ENCODE measurements at places on chromosomes 2 and 18.

DNA sequence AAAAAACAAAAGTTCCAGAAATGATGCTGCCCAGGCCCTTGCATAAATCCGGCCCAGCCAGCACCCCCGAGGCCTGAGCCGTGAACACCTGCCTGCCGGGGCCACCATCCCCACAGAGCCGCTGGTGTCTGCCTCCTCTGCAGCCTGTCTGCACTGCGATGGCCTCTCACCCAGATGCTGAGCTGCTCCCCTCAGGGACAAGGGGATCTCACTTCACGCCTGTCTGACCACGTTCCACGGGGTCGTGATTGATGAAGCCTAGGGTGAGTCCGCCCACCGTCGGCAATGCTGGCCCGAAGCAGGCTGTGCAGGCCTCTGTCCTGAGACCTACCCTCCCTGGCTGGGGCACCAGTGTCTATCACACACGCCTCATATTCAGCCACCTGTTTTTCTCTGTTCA is 444.2 kb downstream of the EIPR1 start:
- DNase-seq, result no peak

DNA sequence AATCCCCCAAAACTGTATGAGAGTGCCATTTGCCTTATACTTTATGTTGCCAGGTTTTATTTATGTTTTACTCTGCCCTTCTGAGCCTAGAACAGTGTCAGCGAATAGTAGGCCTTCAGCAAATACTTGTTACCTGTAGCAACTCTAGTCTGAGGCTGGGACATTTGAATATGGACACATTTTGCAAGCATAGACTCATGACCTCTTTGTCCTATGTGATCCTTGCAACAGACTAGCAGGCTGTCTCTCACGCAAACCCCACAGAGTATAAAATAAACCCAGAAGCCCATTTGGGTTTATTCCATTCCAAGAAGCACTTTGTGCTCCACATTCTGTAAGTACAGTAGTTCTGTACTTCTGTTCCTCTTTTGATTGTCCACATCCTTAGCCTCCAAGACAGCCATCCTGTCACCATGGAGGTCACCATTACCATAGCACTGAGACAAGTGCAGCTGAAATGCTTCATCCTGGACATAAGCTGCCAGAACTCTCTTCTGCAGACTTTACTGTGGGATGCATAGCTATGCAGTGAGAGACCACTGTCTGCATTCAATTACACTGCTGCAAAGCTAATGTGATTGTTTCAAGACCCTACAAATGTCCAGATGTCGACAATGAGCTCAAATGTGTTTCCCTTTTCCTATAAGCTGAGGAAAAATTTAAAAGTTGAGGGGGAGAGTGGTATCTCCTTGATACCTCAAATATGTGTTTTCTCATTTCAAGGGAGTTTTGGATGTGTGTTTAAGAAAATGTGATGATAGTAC is 425.7 kb downstream of the PID1 start:
- DNase-seq, result no peak

DNA sequence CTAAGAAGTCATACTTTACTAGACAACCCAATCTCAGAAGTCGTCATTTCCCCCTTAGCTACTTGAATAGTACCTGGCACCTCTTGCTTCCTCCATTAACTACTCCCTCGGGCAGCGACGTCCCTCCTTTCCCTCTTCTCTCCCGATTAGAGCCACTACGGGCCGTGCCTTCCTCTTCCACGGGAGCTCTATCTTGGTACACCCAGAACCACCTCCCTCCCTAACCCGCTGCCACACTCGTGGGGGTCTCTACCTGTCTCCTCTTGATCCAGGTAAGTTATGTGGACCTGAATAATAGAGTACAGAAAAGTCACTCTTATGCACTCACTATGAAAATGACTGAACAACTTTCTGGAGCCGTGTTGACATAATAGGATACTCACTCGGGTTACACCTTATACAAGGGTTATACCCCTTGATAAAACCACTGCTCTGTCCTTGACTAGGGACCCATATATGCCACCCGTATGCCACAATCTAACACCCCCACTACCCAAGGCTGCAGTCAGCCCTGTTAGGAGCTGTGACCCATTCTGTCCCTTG is 595 bp upstream of the HDHD2 start:
- no peak for DNase-seq

- no peak for DNase-seq
These were observed 361.2 kb downstream of the RND3 start for GRCh38 chr2:150126143-150126740.

DNA sequence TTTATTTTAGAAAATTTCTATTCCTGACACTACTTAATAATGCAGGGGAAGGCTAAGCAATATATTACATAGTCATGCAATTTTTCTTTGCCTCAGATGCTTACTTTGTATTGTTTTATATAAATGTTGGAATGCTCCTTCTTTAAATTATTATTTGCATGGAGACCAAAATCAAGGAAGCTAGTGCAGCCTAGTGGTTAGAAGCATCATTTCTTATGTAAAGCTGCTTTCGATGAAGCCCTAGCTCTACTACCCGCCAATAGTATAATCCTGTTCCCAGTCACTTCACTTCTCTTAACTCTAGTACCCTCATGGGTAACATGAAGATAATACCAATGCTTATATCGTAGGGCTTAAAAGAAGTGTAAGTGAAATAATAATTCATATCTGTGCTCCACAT is 198.9 kb downstream of the LRATD1 start:
- no peak for DNase-seq

- no peak for DNase-seq
These were observed 46.7 kb downstream of the PLA2R1 start for GRCh38 chr2:160015746-160016145.

DNA sequence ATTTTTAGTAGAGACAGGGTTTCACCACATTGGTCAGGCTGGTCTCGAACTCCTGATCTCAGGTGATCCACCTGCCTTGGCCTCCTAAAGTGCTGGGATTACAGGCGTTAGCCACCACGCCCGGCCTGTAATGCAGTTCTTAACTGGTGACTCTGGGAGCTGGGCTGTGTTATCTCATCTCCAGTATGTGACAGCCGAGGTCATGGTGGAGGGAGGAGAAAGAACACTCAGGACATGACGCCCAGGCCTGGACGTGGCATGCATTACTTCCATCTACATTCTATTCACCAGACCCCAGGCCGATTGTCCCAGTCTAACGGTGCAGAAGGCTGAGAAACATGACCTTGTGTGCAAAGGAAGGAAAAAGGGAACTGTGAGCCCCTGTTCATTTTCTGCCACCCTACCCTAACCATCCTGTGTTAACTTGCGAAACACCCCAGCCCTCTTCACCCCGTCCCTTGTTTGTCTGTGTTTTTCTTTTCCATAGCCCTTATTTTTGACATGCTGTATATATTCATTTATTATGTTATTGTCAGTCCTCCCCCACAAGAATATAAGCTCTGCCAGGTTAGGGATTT is 88.1 kb upstream of the ASAP2 start:
- no peak for DNase-seq

DNA sequence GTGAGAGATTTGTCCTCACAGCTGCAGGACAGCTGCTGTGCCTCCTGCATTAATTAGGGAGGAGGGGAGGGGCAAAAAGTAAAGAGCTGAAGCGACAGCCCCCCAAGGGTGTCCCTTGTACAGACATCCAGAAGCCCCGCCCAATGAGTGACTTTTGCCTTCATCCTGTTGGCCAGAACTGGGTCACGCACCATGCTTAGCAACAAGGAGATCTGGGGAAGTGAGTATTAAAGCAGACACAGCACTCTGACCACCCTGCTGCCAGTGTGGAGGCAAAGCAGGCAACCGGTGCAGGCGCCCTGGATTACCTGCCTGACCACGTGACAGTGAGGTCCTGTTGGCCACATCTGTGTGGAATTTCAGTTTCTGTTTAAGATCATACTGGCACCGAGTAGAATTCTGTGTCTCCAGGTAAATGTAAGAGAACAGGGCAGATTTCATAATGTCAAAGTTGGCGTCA is 21.5 kb upstream of the BIN1 start:
- DNase-seq, result no peak

DNA sequence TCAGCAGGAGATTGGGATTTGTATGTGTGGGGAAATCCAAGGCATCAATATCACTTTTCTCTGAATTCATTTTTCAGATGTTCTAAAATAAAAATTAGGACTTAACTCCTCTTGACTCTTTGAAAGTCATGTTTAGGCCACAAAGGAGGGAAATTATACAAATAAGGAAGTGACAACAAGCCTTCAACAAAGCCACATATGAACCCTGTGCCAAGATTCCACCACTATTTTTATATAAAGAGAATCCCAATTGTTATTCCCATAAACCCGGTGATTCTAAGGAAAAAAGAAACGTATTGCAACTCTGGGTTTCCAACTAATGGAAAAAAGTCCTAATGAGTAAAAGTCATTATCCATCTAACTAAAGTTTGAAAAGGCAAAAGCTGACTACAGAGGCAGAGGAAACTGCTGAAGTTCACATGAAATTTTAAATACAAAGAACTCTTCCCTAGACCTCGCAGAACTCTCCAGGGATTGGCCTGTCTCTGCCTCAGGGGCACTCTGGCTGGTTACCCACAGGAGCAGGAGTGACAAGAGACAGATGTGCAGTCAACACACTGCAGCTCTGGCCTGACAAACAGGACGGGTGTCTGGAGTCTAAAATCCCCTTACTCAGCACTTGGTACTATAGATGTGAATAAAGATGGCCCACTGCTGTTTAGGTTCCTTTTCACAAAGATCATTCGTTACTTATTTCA is 11.5 kb downstream of the NPC1 start:
- DNase-seq, result no peak

DNA sequence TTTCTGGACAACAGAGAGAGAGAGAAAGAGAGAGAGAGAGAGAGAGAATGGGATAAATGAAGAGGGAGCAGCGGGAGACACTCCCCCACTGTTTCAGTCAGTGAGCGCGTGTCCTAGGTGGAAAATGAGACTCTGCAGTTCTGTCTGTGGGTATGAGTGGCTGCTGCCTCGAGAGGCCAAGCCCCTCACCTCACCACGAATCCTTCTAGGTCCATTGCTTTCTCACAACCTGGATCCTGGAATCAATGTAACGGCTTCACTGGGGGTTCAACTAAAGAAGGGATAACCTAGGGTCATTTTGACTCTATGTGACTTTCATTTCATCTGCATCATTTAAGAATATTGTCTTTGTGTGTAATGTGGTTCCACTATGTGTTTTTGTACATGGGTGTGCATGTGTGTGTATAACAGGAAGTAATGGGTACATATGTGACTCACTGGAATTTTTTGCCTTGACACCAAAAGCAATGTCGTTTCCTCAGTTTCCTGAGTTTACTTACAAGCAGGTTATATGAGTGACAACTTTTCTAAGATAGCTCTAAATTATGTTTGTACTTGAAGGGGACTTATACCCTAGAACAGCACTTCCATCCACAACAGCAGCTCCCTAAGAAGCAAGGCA is 221.4 kb upstream of the TRIB2 start:
- no peak for DNase-seq

GRCh38 chr2:101081375-101081907 is 69.7 kb downstream of the TBC1D8 start:
- no peak for DNase-seq

DNA sequence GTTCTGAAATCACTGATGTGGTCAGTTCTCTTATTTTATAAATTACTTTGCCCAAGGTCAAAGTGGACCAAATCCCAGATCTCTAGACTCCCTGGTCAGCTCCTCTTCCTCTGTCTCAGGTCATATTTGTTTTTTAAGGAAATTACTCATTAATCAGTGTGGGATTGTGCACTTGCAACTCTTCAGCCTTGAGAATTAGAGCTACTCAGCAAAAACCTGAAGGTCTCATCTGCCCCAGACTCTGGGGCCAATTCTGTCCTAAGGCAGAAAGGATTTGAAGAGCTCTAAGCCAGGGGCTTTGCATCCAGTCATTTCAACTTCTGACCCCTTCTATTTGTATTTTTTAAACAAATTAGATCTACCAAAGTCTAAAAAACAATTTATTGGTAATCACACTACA is 17.7 kb upstream of the DCC start:
- DNase-seq, result no peak

DNA sequence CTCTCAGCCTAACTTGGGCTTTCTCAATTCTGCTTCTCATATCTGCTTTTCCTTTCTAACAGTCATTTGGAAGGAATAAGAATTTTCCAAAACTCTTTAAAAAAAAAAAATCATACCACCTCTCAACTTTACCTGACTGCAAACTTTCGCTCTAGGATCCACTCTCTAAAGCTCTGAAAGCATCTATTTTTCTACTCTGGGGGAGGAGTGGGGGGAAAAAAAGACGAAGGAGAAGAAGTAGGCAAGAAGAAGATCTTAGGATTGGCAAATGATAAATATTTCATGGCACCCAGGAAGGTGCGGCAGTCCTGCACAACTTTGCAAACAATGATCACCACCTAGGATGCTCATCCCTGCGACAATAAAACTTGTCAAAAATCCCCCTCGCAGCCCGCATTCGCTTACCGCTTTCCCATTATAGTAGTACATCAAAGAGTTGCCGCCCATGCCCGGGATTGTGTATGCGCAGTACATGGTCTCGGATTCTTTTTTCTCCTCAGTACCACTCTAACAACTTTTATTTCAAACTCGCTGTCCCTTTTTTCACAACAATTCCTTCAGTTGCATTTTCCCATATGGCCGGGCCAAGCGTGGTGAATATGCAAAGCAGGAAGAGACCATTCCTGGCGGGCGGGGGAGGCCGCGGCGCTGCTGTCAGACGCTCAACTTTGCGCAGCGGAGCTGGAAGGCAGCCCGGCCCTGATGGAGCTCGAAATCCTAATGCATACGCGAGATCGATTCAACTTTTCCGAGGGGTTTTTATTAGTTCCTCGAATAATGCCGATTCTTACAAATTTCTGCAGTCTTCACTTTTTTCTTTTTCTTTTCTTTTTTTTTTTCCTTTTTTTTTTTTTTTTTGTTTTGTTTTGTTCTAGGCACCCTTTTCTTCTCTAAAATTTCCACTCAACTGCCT is 266.5 kb downstream of the TCF4 start:
- no peak for DNase-seq

DNA sequence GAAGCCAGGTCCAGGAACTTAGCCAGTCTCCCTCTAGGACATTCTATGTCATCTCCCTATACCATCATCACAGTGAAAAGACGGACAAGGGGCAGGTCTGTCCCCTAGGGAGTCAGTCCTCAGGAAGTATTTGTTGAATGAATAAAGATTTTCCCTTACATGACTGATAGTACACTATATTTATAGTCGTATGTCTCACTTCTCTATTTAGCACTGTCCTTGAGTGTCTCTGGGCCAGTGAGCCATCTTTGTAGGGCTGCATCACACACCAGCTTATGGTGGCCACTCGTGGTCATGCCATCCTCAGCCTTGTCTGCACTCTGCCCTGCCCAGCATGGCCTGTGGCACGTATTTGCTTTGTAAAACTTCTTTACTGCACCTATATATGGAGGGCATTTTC is 25.8 kb downstream of the PTPN18 start:
- DNase-seq, result no peak

GRCh38 chr18:51442012-51442411 is 244.5 kb upstream of the MEX3C start:
- DNase-seq, result no peak

GRCh38 chr2:230131366-230131765 is 62.6 kb upstream of the SLC16A14 start:
- no peak for DNase-seq

GRCh38 chr2:28370354-28370753 is 22.3 kb upstream of the FOSL2 start:
- no peak for DNase-seq

Data from Panc1 (cell line).